Central memory CD4-positive, alpha-beta T cell (primary cell): ENCODE measurements at places on chromosomes 1 and 21.

GRCh38 chr21:42460391-42461184 lies 35.4 kb downstream of the RSPH1 start:
- DNase-seq = peak; percentile 73

- no peak for DNase-seq
These were observed 41.3 kb upstream of the H6PD start for GRCh38 chr1:9193233-9193625.

- DNase-seq = no peak
These were observed 17.6 kb downstream of the RPL11 start for GRCh38 chr1:23709229-23709628.

GRCh38 chr1:147852706-147853225 lies 49.8 kb upstream of the GJA8 start:
- DNase-seq = no peak

DNA sequence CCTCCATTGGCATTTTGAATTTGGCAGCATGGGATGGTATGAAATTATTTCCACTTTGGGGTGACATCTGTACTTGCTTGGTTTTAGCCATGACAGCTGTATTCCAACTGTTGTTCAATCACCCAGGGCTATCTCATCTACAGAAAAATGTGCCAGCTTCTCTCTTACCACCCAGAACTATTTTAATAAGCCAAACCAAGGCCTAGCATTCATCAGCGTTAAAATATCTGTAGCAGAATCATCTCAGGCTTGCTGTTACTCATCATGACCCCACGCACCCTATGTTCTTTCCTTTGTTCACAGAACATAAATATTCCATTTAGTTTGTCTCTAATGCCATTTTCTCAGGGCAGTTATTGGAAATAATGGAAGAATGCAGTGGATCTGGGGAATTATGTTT lies 49.8 kb downstream of the GIPC2 start:
- no peak for DNase-seq

DNA sequence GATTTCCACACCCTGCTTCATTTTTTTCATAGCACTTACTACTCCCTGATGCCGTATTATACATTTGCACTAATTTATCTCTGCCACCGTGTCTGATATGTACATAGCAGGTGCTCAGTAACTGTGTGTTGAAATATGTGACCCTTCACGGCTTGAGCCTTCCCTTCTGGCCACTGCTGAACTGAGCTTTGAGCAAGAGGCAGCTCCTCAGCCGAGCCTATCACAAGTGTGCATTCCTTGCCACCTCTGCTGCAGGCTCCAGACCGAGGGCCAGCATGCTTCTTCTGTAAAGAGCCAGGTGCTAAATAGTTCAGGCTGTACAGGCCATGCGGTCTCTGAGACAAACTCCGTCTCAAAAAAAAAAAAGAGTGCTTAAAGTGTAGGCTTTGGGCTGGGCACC lies 22.6 kb downstream of the PLEKHM2 start:
- no peak for DNase-seq

DNA sequence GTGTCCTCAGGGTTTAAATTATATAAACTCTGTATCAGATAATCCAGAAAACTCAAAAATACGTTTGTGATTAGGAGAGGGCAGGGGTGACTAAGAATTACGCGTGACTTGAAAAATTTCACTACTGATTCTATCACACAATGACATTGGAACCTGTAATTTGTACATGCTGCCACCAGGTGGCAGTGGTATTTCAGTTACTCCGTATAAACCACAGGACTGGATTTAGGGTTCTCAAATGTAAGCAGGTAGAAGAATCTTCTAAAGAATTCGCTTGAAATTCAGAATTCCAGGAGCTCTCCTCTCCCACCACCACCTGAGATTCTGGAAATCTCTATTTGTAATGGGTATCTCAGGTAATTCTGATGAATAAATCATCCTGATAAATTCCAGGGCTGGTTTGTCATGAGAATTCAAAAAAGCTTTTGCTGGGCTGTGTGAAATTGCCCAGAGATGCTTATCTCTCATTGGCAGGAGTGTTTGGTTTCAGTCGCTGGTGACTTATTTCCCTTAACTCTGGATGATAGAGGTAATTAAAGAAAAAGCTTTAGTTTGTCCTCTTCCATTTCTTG lies 1.7 kb upstream of the KRTAP7-1 start:
- peak; percentile 14 for DNase-seq

DNA sequence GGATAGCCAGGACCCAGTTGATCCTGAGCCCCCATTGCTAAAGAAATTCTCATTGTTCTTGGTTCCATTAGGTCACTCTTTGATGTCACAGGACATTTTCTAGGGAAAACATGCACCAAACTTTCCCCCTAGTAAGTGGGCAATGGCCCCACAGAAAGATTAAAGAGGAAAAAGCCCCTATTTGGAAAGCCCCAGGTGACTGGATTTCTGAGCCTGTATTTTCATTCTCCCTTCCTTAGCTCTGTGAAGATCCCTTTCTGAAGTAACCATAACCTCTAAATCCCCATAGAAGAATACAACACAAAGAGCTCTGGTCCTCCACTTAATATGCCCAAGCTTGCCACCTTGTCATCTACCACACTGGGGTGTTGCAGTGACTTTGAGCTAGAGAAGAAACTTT lies 232.3 kb upstream of the FGGY start:
- DNase-seq = no peak

DNA sequence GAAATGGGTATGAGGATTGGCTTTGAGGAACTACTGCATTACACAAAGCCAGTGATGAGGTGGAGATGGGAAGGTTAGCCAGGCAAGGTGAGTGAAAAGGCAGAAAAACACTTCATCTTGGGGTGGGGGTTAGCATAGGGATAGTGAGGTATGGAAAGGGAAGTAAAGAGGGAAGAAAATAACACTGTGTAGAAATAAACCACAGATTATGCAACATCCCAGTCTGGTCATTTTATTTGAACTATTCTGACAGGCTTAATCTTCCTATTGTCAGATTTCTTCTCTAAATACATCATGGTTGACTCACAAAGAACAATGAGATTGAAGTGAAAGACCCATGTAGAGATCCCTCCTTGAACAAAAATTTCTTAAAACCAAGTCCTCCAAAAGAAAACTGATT lies 640.2 kb downstream of the PTPRC start:
- no peak for DNase-seq

DNA sequence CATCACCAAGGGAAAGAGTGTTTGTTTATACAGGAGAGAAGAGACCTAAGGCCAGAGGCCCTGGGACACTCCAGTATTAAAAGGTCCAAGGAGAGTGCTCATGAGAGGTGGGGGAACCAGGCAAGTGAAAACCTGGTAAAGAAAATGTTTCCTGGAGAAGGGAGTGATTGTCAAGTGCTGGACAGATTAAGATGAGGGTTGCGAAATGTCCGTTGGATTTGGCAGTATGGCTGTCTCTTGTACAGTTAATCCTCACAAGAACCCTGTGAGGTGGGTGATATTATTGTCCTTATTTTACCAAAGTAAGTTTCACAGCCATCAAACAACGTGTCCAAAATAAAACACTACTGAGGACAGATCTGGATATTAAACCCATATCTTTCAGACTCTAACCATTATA lies 44.2 kb downstream of the RPAP2 start:
- no peak for DNase-seq

DNA sequence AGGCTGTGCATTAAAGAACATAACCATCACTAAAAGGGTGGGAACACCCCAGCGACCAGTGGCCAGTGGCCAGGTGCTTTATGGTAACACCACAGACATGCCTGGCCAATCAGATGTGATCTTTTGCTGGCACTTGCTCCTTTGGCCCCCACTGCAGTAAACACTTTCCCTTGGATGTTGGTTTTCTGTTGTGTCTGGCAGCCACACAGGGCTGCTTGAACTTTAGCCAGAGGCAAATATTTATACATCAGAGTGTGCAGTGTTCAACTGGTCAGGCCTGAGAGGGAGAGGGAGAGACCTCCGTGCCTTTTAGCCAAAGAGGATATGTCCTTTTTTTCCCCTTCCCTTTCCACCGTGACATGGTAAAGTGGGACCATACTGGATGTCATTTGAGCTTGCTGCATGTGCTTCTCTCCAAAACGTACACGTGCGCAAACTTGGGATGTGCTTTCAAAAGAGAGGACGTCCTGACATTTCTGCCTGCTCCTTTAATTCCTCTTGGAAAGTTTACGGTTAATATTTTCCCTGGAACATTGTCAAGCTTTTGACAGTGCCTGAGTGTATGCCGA lies 101.2 kb downstream of the NFIA start:
- DNase-seq = no peak

DNA sequence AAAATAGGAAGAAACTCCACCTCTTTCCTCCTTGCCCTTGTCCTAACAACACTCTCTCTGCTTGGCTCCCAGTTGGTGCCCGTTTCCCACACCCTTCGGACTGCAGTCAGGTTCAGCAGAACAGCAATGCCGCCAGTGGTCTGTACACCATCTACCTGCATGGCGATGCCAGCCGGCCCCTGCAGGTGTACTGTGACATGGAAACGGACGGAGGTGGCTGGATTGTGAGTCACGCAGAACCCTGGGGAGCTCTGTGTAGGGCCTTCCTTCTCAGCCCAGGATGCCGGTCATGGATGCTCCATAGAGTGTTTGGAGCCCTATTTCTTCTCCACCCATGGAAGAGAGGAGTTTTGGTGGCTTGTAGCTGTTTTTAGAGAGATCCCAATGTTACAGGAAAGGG lies 60.9 kb downstream of the TNN start:
- DNase-seq = no peak

GRCh38 chr1:159996653-159997052 lies 35.1 kb downstream of the PIGM start:
- DNase-seq = no peak

GRCh38 chr1:164668491-164669400 lies 109.8 kb downstream of the PBX1 start:
- DNase-seq = no peak

- DNase-seq = no peak
These were observed 163.0 kb upstream of the KAZN start for GRCh38 chr1:14435368-14436023.

DNA sequence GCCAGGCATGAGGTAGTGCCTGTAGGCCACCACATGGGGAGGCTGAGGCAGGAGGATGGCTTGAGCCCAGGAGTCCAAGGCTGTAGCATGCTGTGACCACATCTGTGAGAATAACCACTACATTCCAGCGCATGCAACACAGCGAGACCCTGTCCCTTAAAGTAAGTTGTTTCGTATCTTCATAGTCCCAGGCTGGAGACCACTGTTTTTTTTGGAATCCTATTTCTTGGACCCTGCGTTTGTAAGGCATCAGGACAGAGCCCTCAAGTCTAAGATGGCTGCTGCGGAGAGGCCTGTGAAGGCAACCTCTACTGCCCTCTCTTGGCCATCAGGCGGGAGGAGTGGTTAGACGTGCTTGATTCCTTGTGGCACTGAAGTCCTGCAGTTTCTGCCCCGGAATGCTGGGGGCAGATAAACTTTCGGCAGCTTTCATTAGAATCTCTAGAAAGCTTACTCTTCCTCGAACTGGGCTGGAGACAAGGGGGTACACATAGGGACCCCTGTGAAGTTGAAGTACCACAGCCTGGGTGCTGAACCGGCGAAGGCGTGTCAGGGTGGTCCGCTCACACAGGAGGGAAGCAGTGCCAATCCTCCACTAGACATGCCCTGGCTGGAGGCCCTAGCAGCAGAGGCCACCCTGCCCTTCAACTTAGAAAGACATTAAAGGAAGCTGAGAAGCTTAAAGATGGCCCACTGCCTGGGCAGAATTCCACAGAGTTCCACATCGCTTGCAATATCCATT lies 36.6 kb downstream of the RABIF start:
- DNase-seq = peak; percentile 23

- DNase-seq = no peak
These were observed 284.4 kb upstream of the C1orf105 start for GRCh38 chr1:172135978-172136610.

- no peak for DNase-seq
These were observed 7.4 kb downstream of the GJC2 start for GRCh38 chr1:228156941-228157728.

GRCh38 chr1:151193856-151194255 lies 3.9 kb upstream of the VPS72 start:
- no peak for DNase-seq

GRCh38 chr21:36551321-36551720 lies 71.4 kb upstream of the CLDN14 start:
- DNase-seq = no peak

DNA sequence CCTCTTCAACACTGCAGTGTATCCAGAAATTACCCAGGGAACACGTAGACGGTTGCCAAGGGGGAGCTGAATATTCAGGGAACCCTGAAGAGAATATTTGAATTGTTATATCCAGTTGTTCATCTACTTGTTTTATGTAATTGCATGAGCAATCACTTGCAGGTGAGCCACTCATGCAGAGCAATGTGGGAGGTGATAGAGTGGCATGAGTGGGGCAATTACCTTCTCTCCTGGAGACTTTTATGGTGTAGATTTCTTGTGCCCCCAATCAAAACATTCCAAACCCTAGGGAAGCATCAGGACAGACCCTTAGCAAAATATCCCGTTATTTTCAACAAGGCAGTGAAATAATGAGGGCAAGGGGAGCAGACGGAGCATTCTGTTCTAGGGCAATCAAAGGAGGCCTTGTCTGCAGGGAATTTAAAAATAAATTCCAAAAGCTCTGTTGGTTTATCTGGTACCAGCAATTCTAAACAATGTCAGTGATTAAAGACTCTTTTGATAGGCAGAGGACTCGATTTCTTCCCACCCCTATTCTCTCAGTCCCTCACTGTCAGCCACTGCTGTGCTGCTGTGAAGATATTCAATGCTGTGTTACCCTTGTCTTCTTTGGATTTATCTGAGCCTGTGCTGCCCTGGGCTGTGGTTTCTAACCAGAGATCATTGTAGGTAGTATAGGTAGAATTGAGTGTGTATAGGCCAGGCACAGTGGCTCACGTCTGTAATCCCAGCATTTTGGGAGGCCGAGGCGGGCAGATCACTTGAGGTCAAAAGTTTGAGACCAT lies 180.2 kb upstream of the MAP1LC3C start:
- DNase-seq = no peak

DNA sequence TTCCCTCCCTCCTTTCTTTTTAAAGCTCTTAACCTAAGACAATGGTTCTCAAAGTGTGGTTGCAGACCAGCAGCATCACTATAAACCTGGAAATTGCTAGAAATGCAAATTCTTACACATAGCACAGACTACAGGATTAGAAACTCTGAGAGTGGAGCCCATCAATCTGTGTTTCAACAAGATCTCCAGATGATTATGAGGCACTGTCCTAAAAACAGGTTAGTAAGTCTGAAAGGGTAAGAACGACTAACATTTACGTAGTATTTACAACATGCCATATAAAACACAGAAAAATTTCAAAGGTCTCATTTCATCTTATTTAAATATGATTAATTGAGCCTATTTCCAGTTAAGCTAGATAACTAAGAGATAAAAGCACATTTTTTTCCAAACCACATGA lies 138.8 kb downstream of the COP1 start:
- DNase-seq = no peak

GRCh38 chr1:168842306-168842705 lies 113.3 kb upstream of the DPT start:
- no peak for DNase-seq

- no peak for DNase-seq
These were observed 124.9 kb downstream of the KCNK1 start for GRCh38 chr1:233738850-233739249.

DNA sequence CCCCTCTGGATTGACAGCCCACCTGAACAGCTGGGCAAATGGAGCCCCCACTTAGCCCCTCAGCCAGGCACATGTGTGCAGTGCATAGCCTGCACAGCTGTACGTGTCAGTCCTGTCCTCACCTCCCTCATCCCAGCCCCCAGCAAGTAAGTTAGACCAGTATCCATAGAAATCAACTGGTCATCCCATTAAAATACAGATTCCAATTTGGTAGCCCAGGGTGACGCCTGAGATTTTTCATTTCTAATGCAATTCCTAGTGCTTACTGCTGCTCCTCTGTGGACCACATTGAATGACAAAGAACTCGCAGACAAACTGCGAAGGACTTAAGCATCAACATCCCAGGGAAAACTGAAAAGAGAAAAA lies 99.0 kb upstream of the GJB5 start:
- DNase-seq = no peak

- DNase-seq = no peak
These were observed 180.0 kb upstream of the LMO4 start for GRCh38 chr1:87148661-87149060.
